Non-pigmented ciliary epithelial cell (primary cell): ENCODE measurements at places on chromosomes 4 and X.

DNA sequence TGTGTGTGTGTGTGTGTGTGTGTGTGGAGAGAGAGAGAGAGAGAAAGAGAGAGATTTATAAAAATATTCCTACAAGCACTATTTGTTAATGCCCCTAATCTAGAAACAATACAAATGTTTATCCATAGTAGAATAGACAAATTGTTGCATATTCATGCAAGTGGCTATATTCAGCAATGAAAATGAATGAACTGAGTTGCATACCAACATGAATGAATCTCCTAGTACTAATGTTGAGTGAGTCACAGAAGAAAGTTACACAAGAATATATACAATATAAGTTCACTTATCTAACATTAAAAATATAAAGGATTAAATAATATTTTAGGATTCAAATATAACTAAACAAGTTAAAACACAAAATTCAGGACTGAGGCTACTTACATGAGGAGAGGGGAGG lies 456.8 kb upstream of the AMOT start:
- DNase-seq, result no peak

- DNase-seq, result no peak
These were observed 82.7 kb downstream of the RAPGEF2 start for GRCh38 chr4:159185591-159186023.

- no peak for DNase-seq
These were observed 29.8 kb downstream of the PAGE2 start for GRCh38 chrX:55118574-55118973.

DNA sequence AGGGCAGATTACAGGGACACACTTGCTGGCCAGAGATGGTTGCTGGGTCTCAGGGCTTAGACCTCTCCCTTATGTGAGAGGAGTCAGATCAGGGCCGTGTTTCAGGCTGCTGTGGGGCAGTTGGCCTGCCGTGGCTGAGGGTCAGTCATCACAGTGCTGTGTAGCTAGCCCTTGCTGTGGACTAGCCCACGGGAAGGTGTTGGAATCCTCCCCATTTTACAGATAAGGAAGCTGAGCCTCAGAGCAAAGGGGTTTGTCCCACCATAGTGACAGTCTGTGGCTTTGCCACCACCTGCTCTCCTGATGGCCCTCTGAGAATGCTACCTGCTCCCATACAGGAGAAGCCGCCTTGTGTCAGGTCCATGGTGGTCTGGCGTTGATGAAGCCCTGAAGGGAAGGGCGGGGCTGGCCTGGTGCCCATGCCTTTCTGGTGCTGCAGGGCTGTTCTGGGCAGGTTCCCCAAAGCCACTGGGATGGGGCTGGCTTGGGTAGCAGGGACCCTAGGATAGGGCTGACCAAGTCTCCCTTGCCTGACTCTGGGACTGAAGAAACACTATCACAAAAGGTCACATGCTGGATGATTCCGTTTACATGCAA lies 2.4 kb upstream of the FAM53A start:
- no peak for DNase-seq

- DNase-seq, result no peak
These were observed 133.1 kb downstream of the AKAP4 start for GRCh38 chrX:50067435-50068284.

DNA sequence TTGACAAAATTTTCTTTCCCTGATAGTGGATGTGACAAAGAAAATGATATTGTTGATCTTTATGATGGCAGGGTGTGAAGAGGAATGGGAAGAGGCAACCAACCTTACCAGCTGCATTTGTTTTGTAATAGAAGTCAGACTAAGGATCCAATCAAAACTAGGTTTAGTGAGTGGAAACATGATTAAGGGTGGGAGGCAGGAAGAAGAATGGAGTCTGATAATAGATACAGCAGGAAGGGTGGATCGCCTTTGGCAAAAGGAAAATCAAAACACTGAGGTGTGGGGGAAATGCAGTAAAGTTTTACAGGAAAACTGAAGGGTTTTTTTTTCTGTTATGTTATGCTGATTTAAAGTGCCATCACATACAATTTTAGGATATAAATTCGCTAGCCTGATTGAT lies 3.4 kb downstream of the CLIC2 start:
- no peak for DNase-seq

DNA sequence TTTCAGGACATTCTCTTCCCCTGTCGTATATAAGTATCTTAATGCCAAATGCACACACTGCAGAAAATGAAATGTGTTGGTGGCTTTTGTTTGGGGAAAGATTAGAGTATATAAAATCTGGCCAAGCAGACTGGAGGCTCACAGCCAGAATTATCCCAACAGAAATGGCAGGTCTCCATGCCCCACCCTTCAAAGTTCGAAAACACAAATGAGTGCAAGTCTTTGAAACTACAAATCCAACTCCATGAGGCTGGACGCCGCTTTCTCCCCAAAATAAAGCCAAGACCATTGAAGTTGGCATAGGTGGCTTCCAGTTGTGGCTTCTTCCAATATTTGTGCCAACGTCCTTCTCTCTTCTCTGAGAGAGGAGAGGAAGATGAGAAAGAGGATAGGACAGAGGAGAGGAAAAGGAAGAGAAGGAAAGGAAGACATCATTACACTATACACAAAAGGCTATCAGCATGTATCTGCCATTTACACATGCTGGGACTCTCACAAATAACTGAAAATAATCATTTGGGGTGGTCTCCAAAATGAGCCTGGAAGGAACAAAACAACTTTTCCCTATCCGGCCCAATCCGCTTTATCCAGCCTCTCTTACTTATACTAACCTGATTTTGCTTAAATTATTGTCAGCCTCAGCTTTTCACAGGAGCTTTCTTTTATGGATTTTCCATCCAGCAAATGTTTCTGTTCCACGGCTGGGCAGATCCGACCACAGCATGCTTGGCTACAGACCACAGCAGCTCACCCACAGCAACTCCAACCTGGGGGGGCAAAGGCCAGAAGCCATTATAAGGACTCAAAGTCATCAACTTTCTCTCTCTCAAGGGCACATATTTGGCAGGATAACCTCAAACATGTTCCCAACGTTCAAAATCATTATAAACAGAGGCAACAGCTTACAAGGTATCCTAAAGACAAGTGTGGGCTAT lies 71.7 kb downstream of the APBB2 start:
- no peak for DNase-seq

GRCh38 chrX:93229036-93229435 lies 444.3 kb downstream of the NAP1L3 start:
- no peak for DNase-seq

DNA sequence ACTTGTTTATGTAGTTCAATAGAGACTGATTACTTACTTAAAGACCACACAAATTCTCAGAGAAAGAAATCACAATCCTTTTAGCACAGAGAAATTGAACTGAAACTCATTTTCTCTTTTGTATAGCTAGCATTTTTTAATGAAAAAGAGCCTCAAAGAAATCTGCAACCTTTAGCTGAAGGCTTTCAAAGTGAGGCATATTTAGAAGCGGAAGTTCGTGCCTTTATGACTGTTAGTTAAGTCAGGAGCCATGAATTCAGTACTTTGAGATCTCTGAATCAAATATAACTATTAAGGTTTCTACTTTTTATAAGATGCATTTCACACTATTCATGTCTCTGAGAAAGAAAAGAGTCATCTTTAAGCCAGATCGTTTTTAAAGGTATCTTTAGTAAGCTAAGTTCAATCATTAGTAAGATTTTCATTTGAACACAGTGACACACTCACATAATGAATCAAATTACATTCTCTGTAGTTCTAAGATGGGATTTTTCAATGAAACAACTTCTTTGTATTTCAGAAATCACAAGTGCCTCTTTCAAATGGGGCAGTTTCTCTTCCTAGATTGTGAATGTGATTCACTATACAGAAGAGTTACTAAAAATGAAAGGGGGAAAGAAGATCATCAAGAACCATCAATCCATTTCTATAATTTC lies 61.4 kb downstream of the SMARCA1 start:
- no peak for DNase-seq

DNA sequence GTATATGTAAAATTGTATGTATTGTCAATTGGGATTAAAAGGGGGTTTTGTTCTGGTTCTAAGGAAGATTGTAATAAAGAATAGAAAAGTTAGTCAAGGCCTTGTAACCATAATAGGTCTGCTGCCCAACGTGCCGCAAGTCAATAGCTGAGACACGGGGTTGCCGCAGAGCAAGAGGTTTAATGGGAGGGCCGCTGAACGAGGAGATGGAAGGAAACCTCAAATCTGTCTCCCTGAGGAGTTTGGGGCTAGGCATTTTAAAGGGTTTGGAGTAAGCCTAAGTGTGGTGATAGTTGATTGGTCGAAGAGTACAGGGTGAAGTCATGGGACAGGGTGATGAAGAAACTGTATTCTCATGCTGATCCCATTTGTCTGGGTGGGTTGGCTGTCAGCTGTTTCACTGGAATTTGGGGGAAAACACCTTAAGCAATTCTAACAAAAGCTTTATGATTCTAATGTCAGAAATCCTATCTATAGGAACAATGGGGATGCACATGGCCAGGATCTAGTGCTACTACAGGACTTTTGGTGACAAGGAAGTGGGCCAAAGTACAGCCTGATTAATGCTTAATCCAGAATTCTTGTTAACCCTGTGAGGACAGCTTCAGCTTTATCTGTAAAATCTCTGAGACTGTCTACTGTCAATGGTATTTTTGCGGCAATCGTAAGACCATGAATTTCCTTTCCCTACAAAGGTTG lies 86.9 kb downstream of the RELL1 start:
- DNase-seq, result no peak

- no peak for DNase-seq
These were observed 154.5 kb downstream of the ATP10D start for GRCh38 chr4:47639531-47639930.

DNA sequence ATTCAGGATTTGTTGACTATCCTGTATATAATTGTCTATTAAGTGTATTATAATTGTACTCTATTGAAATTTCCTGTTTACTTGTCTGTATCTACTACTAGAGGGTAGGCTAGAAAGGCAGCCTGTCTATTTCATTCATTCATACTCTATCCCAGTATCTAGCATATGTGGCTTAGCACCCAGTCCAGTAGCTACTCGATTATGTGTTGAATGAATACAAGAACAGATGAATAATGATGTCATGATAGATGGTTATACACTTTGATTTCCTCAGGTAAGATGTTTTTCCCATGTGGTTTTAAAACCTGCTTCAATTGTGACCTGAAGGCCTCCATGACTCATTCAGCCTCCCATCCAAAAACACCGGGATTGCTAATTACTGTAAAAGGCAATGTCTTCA lies 68.0 kb downstream of the IL21 start:
- no peak for DNase-seq

DNA sequence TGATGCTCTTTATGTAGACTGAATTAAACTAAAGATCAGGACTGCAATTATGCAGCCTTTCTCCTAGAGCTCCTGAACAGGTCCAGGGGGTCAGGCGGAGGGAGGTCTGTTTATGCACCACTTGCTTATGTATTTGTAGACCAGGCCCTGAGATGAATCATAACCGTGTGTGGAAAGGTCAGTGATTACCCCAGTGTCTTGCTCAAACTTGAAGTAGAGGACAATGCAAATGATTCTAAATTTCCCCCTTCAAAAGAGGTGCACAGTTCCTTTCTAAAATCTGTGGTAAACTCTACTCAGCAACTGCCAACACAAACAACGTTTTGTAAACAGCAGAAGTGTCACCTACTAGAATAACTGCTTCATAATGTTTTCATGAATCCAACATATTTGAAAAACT lies 13.0 kb upstream of the TBC1D9 start:
- no peak for DNase-seq

DNA sequence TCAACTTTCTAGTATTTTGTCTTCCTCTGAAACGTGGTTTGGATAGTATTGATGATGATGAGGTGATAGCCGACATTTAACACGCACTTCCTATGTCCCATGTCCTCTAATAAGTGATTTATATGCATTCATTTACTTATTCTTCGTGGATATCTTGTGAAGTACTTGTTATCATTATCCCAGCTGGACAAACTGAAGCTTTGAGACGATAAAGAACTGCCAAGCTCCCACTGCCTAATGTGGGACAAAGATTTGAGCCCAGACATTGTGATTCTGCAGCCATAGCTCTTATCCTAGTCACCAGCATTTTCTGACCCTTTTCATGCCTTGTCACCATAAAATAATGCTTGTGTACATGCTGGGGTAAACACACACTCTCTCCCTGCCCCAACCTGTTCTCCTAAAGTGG lies 92.5 kb downstream of the RAPGEF2 start:
- no peak for DNase-seq

GRCh38 chr4:184115399-184115798 lies 102.3 kb downstream of the ENPP6 start:
- no peak for DNase-seq

GRCh38 chrX:106144755-106145639 lies 23.1 kb upstream of the PWWP3B start:
- DNase-seq, result no peak

GRCh38 chr4:14410516-14410915 lies 591.8 kb upstream of the CPEB2 start:
- no peak for DNase-seq
